ENCODE measurements at places on chromosomes 5 and 9. TPM values are rescaled to one million over a fixed set of nuclear protein-coding genes. Genes with fewer than 3 reads are reported as not detected.

DNA sequence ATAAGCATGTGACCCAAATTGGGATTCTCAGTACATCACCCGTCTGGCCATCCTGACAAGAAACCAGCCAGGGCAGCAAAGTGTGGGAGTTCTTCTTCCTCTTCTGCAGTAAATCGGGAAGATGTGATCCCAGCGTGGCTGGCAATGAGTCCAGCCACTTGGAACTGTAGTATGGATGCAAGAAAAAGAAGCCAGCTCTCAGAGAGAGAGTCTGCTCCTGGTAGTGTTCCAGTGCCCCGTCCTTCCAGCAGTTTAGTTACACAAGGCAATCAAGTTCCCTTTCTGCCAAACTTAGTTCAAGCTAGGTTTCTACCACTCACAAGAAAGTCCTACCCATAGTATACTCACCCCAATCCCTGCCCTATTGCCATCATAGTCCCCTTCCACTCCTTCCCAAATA lies 65.6 kb downstream of the CDK5RAP2 start:
- DNase-seq, result no peak

DNA sequence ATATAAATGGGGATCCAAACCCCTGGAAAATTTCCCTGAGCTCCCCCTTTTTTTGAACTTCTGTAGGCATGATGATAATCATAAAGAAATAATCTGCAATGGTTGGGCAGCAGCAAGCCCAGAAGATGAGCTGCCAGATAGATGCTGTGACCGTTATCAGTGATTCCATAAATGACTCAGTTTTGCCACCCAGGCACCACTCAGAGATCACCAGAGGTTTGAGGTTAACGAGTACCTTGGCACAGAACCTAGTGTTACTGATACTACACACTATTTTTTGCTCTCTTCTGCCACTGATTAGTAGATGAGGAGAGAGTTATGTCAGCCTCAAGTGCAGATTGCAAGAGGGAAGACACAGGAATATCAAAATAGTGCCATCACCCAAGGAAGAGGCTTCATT lies 199.3 kb upstream of the PTGER4 start:
- no peak for DNase-seq

DNA sequence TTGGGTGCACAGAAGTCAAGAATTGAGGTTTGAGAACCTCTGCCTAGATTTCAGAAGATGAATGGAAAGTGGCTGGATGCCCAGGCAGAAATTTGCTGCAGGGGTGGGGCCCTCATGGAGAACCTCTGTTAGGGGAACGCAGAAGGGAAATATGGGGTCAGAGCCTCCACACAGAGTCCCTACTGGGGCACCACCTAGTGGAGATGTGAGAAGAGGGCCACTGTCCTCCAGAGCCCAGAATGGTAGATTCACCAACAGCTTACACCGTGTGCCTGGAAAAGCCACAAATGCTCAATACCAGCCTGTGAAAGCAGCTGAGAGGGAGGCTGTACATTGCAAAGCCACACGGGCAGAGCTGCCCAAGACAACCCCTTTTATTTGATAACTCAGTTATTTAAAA lies 383.5 kb downstream of the TLE4 start:
- DNase-seq, result no peak

DNA sequence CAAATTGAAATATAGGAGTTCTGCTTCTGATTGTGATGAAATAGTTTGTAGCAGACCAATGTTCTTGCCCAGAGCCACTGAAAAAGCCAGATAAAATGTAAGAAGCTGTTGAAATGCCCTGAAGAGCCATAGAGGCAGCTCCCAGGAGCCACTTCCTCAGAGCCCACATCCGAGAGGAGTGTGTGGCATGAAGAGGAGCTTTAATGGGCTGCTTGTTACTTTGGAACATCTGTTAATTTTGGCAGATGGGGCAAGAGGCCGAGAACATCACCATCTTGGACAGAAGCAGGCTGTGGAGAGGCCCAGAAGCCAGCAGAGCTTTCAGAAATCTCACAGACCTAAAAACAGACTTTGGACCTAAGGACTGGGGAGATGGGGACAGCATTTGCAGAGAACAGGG lies 370.8 kb downstream of the GADD45G start:
- DNase-seq, result no peak

DNA sequence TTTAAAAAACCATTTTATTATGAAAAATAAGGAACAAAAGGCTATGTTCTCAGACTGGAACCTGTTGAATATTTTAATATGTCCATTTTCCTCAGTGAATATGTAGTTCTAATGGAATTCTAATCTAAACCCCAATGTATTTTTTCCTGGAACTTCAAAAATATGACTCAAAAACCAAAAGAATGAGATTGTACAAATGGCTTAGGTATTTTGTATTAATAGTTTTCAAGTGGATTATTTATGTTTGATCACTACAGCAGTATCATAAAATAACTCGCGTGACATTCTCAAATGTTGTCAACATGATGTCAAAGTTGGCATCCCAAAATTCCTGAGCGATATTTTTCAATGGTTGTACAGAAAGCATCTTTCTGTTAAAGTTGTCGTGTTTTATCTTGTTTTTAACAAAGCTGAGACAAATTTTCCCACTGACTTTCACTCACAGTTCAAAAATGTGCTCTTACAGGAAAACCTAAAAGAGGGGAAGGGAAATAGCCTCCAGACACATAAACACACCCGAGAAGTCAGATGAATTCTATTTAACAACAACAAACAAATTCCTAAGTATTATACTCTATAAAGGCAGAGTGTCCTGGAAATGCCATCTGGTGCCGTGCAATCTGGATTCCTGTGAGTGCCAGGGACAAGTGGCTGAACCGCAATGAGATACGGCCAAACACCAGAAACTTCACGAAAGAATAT lies 68.1 kb upstream of the TAS2R1 start:
- DNase-seq, result no peak

DNA sequence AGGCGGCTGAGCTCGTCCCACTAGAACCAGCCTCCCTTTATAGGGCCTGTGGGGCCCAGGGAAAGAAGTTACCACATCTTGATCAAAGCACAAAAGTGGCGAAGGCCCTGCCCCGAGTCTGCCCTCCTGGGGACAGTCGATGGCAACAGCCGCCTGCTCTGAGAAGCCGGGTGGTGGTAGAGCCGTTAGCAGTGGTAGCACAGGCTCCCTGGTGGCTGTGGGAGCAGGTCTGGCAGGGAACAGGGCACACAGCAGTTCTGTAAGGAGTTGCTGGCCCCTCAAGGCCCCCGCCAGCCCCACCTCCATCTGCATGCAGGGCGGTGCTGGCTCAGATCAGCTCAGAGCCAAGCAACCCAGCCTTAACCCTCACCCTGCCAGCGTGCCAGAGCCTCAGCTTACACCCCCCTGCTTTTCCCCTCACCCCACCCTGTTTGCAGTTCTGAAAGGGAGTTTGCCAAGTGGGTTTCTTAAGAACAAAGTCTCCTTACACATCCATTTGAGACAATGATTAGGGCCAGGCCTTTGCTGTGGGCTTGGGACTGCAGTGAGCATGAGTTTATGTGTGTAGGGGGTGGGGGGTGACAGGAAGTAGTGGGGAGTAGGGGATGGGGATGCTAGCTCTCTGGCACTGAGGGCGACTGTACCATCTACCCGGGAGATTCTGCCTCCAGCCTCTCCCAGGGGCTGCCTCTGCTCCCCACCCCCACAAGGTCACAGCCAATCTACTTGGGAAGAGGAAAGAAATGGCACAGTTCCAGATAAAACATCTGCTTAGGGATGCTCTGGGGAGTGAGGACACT lies 11.8 kb downstream of the ACSL6 start:
- DNase-seq, result peak; percentile 48

- no peak for DNase-seq
Measured at GRCh38 chr5:127959152-127959764, 124.3 kb upstream of the SLC12A2 start.

DNA sequence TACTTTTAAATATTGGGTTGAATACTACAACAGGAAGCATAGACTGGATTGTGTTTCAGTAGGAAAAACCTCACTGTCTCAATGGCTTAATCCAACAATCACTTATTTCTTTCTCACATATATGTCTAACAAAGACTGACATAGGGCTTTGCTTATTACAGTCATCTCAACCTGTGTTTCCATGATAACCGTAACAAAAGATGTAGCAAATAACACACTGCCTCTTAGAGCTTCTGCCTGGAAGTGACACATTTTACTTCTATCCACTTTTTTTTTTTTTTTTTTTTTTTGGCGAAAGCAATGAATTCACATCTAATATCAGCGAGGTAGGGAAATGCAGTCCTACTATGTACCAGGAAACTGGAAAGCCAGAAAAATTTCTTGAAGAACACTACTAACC lies 204.9 kb upstream of the CDKN2B start:
- no peak for DNase-seq

GRCh38 chr9:69946800-69947437 lies 96.7 kb upstream of the MAMDC2 start:
- no peak for DNase-seq

GRCh38 chr5:142946547-142947426 lies 176.6 kb downstream of the ARHGAP26 start:
- DNase-seq, result no peak

The CNOT8 gene
- total RNA-seq, result 96.3 TPM

The WDR70 gene
- 34.7 TPM for total RNA-seq
